Fibroblast of mammary gland (primary cell): ENCODE measurements at places on chromosomes 1 and 21.

GRCh38 chr1:72847651-72848050, 565.3 kb upstream of the NEGR1 start:
- DNase-seq, result no peak

GRCh38 chr21:28100366-28100765, 892.3 kb downstream of the LTN1 start:
- DNase-seq, result no peak

DNA sequence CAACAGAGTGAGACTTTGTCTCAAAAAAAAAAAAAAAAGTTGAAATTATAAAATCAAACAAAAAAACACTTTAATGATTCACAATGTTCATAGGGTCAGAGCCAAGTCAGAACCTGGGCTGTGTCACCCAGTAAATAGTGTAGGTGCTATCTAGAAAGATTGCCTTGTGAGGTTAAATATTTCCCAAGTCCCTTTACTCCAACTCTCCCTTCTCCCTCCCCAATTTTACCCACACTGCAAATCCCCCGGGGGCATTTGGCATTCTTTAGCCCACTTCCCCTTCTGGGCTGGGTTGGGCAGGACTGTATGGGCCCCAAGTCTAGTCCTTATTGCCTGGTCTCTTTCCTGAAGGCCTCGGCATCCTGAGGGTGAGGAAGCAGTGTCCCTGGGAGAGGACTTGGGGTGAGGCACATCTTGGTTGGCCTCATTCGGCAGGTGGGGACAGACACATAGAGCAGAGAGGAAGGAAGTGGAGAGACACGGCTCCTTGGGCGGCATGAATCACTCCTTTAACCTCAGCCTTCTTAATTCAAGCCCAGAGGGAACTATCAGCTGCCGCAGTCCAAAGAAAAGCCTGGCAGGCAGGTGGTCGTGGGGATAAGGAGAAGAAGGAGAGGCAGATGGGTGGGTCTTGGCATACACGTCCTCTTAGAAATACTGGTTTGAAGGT, 8.2 kb downstream of the ADORA1 start:
- DNase-seq, result no peak

DNA sequence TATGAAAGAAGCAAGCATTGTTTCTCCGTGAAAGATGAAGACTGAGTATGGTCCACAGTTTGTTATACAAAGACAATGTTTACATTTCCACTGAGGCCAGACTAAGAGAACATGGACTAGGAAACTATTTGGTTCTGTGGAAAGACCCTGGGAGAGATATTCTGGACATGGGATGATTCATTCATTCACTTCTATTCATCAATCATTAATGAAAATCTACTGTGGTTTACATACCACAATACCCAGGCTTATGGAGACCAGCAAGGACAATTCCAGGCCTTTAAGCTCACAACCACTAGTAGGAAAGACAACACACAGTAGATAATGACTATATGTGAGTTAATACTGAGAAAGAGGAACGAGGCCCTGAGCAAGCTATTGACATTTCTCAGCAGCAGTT, 125.4 kb downstream of the TBX15 start:
- no peak for DNase-seq

- peak; percentile 37 for DNase-seq
Measured at GRCh38 chr1:229102741-229103391, 168.0 kb upstream of the RAB4A start.

- DNase-seq, result peak; percentile 21
Measured at GRCh38 chr1:192588546-192588945, 13.0 kb downstream of the RGS1 start.

GRCh38 chr1:195876792-195877191, 731.4 kb downstream of the KCNT2 start:
- DNase-seq, result no peak

DNA sequence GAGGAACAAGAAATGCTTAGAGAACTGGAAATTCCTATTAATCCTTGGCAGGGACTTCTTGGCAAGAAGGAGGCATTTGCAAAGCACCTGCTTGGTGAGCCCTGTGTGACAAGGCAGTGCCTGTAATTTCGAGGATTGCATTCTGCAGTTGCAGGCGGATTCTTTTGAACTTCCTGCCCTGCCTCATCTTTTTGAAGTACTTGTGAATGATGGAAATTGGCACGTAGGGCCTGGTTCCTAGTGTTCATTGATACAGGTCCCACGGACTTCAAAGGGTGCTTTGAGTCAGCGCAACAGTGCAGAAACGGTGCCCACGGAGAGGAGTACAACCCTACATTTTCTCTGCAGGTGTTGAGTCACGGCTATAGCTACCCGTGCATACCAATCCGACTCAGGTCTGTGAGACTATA, 6.4 kb downstream of the HUNK start:
- DNase-seq, result no peak

DNA sequence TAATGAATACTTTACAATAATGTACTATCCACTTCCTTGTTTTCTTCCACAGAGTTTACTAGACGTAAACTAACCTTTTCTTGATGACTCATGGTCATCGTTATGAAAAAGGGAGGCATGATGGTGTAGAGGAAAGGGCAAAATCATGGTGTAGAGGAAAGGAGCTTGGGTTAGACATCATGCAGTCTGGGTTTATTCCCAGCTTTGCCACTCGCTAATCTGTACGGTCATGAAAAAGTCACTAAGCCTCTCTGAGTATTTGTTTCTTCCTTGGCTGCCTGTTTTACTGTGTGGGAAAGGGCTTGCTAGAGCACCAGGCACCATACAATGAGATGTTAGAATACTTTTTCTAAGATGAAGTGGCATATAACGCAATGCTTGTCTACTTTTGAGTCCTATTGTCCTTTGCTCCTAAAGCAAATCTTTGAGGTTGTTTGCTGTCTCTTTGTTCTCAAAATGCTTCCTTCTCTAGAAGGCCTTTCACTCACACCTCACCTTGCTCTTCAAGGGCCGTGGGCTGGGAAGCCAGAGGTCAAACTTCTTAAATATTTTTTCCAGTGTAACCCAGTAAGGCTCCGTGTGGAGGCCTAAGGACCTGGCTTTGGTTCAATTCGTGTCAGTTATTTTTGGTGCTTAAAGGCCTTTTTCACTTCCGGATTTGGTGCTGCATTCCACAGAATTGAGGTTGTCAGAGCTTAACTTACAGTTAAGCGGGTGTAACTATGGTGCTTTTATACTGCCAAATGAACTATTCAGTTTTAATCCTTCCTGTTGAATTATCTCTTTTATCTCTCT, 9.9 kb upstream of the ETV3 start:
- peak; percentile 14 for DNase-seq

DNA sequence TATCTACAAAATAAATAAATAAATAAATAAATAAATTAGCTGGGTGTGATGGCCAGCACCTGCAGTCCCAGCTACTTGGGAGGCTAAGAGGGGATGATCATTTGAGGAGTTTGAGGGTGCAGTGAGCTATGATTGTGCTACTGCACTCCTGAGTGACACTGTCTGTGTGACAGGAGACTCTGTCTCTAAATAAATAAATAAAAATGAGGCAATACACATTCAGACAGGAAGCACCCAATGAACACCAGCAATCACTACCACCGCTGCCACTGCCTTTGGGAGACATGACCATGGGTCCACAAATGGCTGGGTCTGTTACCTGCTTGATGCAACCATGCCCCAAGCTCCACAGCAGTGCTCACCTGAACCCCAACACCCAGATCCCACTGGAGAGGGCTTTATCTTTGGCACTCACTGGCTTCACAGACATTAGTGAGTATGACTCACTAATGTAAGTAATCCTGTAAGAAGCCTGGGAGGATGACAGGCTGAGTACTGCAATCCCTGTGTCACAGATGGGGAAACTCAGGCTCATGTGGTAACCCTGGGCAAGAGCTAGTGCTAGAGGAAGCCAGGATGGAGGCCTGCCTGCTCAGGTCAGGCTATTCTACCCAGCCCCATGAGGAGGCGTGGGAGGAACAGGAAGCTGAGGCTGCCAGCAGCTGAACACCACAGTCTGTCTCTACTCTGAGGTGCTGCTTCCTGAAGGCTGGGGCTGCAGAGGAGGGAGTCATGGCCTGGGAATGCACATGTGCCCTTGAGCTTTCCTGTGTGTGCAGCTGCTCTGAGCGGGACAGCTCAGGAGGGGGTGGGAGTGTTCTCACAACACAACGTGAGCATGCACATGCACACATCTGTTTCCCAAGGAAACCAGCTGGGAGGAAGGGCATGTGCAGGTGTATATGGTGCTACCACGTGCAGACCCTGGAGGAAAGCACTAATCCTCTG, 43.0 kb downstream of the SLC9A1 start:
- peak; percentile 100 for DNase-seq

- no peak for DNase-seq
Measured at GRCh38 chr1:22775478-22775877, 64.8 kb downstream of the EPHB2 start.

DNA sequence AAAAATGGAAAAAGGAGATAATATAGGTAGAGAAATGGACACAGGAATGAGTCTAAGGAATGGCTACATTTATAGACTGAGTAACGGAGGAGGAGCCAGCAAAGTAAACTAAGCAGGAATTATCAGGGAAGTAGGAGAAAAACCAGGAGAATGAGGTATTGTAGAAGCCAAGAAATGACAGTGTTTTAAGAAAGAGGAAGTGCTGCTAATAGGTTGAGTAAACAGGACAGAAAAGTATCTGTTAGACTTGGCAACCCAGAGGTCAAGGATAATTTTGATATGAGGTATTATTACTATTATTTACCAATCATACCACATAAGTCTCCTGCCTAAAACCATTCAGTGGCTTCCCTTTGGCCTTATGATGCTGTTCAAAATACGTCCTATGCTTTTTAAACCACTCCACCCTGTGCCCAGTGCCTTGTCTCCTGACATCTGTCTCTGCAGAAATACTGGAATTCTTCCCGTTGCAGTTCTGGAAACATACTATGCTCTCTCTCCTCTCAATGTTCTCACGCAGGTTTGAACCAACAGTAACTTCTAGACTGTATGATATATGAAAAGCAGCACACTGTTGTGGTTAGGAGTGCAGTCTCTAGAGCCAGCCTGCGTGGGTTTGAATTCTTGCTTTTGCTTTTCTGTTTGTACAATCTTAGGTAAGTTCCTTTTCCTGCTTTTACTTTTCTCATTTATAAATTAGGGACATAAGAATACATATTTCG, 24.6 kb upstream of the NEK7 start:
- DNase-seq, result no peak
